ENCODE measurements at places on chromosomes 7 and 10. TPM values are rescaled to one million over a fixed set of nuclear protein-coding genes. Genes with fewer than 3 reads are reported as not detected.

GRCh38 chr7:49396229-49396628 is 377.2 kb upstream of the VWC2 start:
- H3K27ac ChIP-seq = no peak overlapping the region
- no peaks in the 10 kb centered on the region for H3K4me1 ChIP-seq
- H3K27me3 ChIP-seq = no peaks in the 10 kb centered on the region
- H3K36me3 ChIP-seq = no peaks in the 10 kb centered on the region

GRCh38 chr10:92239151-92239599 is 51.7 kb downstream of the CPEB3 start:
- H3K4me3 ChIP-seq = peak overlapping the region; percentile 75
- H3K36me3 ChIP-seq = no peaks in the 10 kb centered on the region
- H3K27me3 ChIP-seq = no peaks in the 10 kb centered on the region
- no peak for DNase-seq
- H3K27ac ChIP-seq = peak overlapping the region; percentile 92

Gene PTPN20
- 3.3 TPM for total RNA-seq

GRCh38 chr10:486666-487322 is 202.7 kb downstream of the DIP2C start:
- H3K4me3 ChIP-seq = no peak overlapping the region
- H3K27ac ChIP-seq = no peak overlapping the region
- DNase-seq = no peak
- H3K36me3 ChIP-seq = peaks cover 10% of the 10 kb centered on the region

Gene GSTO2
- total RNA-seq = 25.7 TPM

Gene KLF14
- 0.23 TPM for total RNA-seq

DNA sequence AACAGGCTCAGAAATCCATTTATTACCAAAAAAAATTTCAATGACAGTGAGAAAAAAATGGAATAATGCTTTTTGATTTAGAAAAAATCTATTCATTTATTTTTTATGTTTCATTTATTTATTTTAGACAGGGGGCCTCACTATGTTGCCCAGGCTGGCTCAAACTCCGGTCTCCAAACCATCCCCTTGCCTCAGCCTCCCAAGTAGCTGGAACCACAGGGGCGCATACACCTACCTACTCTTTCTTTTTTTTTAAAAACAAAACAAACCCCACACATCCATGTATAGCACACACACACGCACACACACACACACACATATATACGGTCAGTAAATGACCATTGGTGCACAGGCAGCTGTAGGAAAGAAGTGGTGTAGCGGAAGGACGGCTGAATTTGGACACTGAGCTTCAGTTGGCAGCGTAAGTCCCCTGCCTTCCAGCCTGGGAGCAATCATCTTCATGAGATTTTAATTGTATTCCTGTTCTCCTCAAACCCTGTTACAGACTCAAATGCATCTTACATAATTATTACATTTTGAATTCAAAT is 28.8 kb downstream of the ARL4A start:
- no peaks in the 10 kb centered on the region for H3K4me1 ChIP-seq
- no peak overlapping the region for H3K27ac ChIP-seq
- H3K36me3 ChIP-seq = no peaks in the 10 kb centered on the region
- DNase-seq = no peak
- no peak overlapping the region for H3K4me3 ChIP-seq

DNA sequence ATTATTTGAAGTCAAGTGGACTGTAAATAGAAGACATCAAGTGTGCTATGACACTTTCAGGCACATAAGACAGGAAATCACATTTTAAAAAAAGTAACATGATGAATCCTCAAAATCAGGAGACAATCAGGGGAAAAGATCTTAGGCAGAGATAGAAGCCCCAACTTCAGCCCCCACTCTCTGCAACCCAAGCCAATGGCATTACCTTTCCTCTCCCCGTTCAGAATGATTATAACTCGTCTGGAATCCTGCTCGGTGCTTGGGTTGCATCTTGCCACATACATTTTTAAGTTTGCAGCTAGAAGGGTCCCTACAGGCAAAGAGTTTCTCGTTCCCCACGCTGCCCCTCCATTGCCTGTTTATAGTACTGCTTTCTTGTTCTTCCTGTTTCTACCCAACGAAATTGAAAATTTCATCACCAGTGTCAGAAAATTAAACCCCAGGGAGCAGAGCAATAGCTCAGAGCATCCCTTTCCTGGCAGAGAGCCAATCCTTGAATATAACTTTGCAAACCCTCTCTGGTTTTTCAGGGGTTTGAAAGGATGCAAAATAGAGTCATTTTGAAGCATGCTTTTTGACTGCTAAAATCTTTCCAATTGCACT is 260.5 kb upstream of the AOAH start:
- no peaks in the 10 kb centered on the region for H3K36me3 ChIP-seq
- no peak overlapping the region for H3K4me3 ChIP-seq
- no peaks in the 10 kb centered on the region for H3K27me3 ChIP-seq
- H3K27ac ChIP-seq = no peak overlapping the region
- no peaks in the 10 kb centered on the region for H3K4me1 ChIP-seq

GRCh38 chr10:3887885-3888476 is 103.0 kb upstream of the KLF6 start:
- DNase-seq = no peak
- H3K4me3 ChIP-seq = no peak overlapping the region
- peak overlapping the region; percentile 50 for H3K27ac ChIP-seq
- H3K4me1 ChIP-seq = peaks cover 8% of the 10 kb centered on the region
- H3K27me3 ChIP-seq = no peaks in the 10 kb centered on the region
- no peaks in the 10 kb centered on the region for H3K36me3 ChIP-seq

- H3K4me3 ChIP-seq = no peak overlapping the region
- no peaks in the 10 kb centered on the region for H3K27me3 ChIP-seq
- no peaks in the 10 kb centered on the region for H3K36me3 ChIP-seq
- H3K27ac ChIP-seq = no peak overlapping the region
These were observed 421.4 kb downstream of the PLXDC2 start for GRCh38 chr10:20237586-20237985.

Gene SDK1
- 27.7 TPM for total RNA-seq

Gene LIPM
- total RNA-seq = not detected

DNA sequence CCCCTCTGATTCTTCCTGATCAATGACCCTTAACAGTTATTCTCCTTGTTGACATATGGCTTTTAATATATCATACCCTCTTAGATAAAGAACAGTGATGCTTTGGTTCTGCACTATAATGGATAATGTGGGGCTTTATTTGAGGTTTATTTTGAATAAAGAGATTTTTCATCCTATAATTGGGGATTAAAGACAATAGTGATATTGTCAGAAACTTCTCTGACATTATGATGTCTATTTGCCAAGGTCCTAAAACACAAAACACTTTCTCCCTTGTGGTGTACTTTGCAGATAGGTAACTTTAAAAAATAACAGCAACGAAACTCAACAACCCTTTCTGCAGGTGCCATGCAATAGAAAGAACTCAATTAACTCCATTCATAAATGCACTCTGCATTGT is 243.6 kb upstream of the RHOBTB1 start:
- no peaks in the 10 kb centered on the region for H3K27me3 ChIP-seq
- no peaks in the 10 kb centered on the region for H3K36me3 ChIP-seq
- no peak for DNase-seq
- no peak overlapping the region for H3K27ac ChIP-seq
- no peaks in the 10 kb centered on the region for H3K4me1 ChIP-seq

DNA sequence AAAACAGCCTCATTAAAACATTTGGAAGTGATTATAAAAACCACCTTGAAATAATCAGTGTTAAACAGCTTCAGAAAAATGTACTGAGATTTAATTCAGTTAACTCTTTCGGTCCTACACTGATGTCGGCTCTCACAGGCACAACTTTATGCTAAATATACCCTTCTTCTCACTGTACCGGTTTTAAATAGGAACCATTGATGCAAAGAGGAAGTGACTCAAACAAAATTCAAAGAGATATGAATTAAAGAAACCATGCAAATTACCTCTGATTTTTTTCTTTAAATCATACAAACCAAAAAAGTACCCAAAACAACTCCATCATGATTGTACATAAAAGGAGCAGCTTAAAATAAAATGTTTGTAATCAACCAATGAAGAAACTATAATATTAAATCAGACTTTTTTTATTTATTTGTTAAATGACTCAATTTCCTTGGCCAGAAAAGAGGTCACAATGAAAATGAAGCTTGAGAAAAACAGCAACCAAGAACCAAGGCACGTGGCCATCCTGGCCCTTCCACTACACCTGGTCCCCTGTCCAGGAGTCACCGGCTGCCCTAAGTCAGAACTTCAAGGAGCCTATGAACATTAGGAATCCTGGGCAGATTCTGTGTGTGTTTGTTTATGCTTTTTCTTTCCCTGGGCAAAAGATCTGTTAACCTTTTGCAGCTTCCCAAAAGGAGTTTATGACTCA is 73.0 kb upstream of the CABCOCO1 start:
- H3K4me1 ChIP-seq = no peaks in the 10 kb centered on the region
- H3K27ac ChIP-seq = no peak overlapping the region
- no peak for DNase-seq

GRCh38 chr7:120468611-120469010 is 195.6 kb downstream of the KCND2 start:
- H3K27me3 ChIP-seq = no peaks in the 10 kb centered on the region
- no peak for DNase-seq
- H3K4me3 ChIP-seq = no peak overlapping the region
- no peaks in the 10 kb centered on the region for H3K4me1 ChIP-seq

Gene GHRHR
- total RNA-seq = not detected

Gene KIF11
- 1.1 TPM for total RNA-seq

DNA sequence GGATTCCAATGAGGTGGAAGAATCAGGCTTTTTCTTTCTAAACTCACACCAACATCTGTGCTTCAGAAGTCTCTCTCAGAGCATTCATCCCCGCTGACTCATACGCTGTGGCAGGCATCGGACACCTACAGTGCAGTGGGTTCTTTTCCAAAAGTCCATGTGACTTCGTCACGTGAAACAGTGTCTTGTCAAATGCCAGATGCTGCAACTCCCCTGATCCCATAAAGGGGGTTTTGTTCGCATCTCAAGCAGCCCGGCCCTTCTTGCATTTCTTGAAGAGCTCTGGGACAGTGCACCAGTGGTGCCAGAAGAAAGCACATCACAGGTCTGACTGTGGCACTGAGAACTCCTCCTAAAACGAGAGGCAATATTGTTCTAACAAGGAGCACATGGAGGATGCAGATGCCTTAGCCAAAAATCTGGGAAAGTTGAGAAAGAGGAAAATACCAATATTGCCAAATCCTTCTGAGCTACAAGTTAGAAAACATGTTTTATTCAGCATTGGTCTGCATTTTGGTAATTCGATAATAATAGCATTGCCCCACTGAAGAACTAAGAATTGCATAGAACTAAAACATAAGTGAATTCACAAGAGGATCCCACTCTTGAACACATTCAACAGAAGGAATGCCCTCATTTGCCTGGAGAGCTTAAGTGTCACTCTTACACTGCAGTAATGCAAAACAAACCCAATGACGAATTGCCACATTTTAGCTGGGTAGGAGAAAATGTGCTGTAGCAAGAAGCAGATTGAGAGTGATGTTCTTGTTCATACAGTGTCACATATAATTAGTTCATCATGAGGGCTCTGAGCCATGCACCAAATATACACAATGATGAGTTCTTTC is 204.4 kb downstream of the CXCL12 start:
- H3K4me3 ChIP-seq = no peak overlapping the region
- DNase-seq = no peak

GRCh38 chr7:137492889-137493288 is 149.4 kb upstream of the PTN start:
- H3K36me3 ChIP-seq = no peaks in the 10 kb centered on the region
- H3K27me3 ChIP-seq = no peaks in the 10 kb centered on the region
- no peak for DNase-seq
- H3K4me1 ChIP-seq = no peaks in the 10 kb centered on the region
- no peak overlapping the region for H3K4me3 ChIP-seq

Gene ZNF736
- 16.0 TPM for total RNA-seq

Gene HMX2
- not detected for total RNA-seq

Gene FAM221A
- 10.6 TPM for total RNA-seq

Gene PTER
- total RNA-seq = 13.6 TPM

DNA sequence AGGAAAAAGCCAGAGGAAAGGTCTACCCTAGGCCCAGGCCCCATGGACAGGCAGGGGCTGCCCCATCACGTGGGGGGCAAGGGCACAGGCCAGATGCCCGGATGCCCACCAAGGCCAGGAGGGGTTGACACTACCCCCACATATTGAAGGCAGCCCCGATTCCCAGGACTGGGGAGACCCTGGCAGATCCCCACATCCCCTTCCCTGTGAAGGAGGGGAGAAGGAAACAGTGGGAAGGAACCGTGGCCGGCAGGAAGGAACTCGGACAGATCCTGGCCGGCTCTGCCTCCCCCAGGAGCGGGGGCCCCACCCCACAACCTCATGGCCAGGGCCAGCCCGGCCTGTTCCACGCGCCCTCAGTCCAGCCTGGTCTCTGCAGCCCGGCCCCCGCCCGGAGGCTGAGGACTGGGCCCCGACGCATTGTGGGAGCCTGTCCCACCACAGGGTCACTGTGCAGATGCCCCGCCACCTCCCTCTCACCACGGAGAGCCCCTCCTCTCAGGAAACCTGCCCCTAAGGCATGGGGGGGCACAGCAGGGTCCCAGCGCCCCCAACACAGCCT is 41.3 kb downstream of the PAPOLB start:
- DNase-seq = no peak
- H3K4me1 ChIP-seq = no peaks in the 10 kb centered on the region
- H3K27me3 ChIP-seq = no peaks in the 10 kb centered on the region
- H3K27ac ChIP-seq = no peak overlapping the region
- H3K36me3 ChIP-seq = no peaks in the 10 kb centered on the region

Gene FANK1
- 1.6 TPM for total RNA-seq

- no peaks in the 10 kb centered on the region for H3K36me3 ChIP-seq
- no peaks in the 10 kb centered on the region for H3K27me3 ChIP-seq
- no peaks in the 10 kb centered on the region for H3K4me1 ChIP-seq
- H3K4me3 ChIP-seq = no peak overlapping the region
These were observed 300.9 kb upstream of the NPSR1 start for GRCh38 chr7:34357068-34357467.

- no peak for DNase-seq
- peaks cover 7% of the 10 kb centered on the region for H3K36me3 ChIP-seq
- H3K27ac ChIP-seq = no peak overlapping the region
- no peaks in the 10 kb centered on the region for H3K27me3 ChIP-seq
- no peak overlapping the region for H3K4me3 ChIP-seq
- no peaks in the 10 kb centered on the region for H3K4me1 ChIP-seq
These were observed 47.8 kb downstream of the BZW2 start for GRCh38 chr7:16693601-16694318.

GRCh38 chr7:28181416-28181815 is 821 bp upstream of the JAZF1 start:
- H3K4me1 ChIP-seq = peaks cover 14% of the 10 kb centered on the region
- H3K27me3 ChIP-seq = no peaks in the 10 kb centered on the region
- H3K4me3 ChIP-seq = no peak overlapping the region
- H3K27ac ChIP-seq = peak overlapping the region; percentile 68
- DNase-seq = no peak
- no peaks in the 10 kb centered on the region for H3K36me3 ChIP-seq

DNA sequence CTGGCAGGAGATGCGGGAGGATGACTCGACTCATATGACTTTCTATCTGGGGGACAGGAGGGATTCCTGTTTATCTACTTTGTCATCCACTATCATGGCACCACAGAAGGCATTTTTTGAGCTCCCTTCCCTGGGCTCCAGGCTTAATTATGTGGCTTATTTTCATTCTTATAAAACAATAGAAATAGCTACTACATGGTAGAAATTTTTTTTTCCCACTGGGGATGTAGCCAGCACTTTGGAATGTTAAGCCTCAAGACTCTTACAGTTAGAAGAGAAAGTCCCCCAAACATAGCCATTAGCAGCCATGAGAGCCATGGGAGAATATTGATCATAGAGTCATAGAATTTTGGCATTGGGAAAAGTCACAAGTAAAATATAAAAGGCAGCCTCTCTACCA is 14.6 kb upstream of the FAM180A start:
- H3K36me3 ChIP-seq = no peaks in the 10 kb centered on the region
- no peaks in the 10 kb centered on the region for H3K27me3 ChIP-seq
- no peak overlapping the region for H3K4me3 ChIP-seq
- no peaks in the 10 kb centered on the region for H3K4me1 ChIP-seq

Gene VGF
- 7.9 TPM for total RNA-seq

Gene CNPY1
- total RNA-seq = not detected

Data from pancreas (tissue), 10 donors.